ENCODE measurements at places on chromosomes 13 and 19.
A peak's percentile ranks its signal among the peaks of the same experiment; 100 is the strongest.

DNA sequence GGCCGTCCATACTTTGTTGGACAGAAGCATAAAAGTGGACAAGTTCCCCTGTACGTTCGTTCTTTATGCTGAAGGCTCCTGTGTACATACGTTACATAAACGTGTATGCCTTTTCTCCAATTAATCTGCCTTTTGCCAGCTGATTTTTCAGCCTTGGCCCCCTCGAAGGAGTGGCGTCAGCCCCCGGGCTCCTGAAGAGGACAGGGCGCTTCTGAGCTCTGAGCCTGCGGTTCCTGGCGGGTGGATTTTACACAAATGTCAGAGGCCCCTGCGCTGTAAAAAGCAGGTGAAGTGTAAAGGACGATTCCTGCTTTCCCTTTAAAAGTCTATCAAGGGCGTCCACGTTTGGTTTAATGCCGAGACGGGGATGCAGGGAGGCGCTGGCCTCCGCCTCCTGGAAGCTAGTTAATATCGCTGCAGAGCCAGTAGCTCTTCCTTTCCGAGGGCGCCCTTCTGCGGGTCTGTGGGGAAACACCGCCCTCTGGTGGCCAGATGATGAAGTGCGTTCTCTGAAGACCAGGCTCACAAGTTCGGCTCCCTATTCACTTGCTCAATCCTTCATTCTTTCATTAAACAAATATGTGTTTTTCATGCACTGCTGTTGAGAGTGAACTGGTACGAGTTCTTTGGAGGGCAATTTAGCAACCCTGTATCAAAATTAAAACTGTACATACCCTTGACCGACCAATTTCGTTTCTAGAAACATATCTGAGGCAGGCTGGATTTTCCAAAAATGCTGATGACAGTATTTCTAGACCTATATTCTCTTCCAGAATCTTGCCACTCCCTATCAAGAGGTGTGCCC is 62.0 kb downstream of the GPR12 start:
- DNase-seq = peak; percentile 72

DNA sequence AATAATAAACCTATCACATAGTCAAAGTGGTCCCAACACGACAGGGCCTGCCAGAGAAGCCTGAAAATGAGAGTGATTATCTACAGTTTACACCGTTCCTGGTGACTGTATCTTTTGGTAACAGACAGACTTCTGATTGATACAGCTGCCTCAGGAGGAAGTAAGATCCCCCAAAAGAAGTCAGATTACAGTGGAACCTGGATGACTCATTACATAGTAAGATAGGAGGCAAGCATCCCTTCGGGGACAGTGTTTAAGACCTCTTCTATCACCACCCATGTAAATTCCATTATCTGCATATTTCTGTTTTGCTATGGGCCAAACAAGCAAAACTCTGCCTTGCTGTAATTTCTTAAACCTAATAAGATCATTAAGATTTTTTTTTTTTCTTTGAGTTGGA is 44.0 kb upstream of the FLT1 start:
- no peak for DNase-seq

GRCh38 chr13:44022196-44022595 is 142.5 kb downstream of the LACC1 start:
- no peak for DNase-seq

GRCh38 chr13:32902029-32902780 is 114.0 kb upstream of the KL start:
- DNase-seq = no peak

DNA sequence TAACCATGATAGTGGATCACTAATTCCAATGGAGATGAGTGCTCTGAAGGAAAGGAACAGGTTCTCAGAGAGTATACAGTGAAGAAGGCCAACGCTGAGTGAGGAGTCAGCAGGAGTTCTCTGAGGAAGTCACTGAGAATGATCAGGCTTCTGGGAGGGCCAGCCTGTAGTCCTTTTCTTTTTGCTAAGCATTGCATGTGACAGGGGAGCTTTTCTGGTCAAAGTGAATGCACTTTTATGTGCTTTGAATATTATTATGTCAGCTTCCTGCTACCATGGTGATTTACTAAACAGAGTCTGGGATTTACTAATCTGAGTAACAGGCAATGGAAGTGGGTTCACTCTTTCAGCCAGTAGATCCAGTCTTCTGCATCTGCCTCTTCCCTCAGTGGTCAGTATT is 81.1 kb upstream of the SERP2 start:
- DNase-seq = no peak

DNA sequence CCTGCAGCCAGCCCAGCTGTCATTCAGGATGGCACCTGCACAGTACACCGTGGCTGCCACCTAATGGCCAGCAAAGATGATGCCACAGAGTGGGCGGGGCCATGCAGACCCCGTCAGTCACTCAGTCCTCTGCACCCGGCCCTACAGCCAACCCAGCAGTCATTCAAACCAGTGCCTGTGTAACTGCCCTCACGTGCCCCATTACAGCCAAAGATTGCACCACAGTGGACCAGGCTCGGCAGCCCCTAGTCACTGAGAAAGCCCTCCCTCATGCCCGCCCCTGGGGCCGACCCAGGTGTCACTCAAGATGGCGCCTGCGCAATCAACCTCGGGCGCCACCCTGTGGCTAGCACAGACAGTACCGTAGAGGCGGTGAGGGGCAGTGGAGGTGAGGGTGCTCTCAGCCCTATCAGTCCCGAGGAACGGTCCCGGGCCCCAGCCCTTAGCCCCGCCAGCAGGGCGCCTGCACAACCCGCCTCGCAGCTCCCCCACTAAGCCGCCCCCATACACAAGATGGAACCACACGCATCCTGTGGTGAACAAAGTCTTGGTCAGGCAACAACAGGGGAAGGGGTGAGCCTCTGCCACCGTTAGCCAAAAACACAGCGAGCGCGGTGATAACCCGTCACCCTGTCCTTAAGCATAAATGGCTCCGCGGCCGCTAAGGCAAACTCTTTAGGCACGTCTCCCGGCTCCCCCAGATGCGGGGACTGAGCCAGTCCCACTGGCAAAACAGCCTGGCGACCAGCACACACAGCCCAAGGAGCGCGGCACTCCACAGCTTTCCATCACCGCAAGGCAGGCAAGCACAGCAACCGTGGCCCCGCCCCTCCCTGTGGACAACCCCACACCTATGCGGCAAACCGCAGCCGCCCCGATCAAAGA is 2.3 kb downstream of the PEG3 start:
- no peak for DNase-seq

DNA sequence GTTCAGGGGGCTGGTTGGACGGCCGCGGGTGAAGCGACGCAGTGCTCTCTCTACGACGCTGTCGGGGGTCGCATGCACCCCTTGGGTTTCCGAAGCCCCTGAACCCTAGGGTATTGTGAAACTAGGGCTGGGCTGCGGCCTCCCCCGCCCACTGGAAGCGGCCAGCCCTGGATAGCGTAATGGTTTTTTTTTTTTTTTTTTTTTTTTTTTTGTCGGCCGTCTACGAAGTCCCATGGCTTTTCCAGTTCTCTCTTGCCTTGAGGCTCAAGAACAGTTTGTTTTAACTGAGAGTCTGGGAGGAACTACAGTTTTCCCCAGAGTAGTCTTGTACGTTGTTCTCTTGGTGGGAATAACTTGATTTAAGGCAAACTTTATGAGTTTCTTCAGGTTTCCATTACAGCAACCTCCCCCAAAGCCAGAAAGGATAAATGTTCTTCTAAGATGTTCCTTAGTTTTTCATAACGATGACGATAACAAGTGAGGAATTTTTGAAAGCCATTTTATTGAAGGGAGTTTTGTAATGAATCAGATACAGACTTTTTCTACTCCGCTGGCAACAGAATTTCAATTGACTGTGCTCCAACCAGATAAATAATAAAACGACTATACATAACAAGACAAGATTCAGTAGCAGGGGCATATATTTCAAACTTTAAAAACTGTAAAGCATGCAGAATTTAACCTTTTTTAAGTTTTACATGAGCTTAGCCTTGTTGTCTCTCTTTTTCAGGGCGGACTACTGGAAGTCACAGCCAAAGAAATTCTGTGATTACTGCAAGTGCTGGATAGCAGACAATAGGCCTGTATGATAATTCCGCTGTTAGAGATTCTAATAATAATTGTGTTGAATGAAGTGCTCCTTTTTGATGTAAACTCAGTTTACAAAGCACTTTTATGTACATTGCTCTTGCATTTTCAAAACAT is 867 bp downstream of the WBP4 start:
- no peak for DNase-seq

DNA sequence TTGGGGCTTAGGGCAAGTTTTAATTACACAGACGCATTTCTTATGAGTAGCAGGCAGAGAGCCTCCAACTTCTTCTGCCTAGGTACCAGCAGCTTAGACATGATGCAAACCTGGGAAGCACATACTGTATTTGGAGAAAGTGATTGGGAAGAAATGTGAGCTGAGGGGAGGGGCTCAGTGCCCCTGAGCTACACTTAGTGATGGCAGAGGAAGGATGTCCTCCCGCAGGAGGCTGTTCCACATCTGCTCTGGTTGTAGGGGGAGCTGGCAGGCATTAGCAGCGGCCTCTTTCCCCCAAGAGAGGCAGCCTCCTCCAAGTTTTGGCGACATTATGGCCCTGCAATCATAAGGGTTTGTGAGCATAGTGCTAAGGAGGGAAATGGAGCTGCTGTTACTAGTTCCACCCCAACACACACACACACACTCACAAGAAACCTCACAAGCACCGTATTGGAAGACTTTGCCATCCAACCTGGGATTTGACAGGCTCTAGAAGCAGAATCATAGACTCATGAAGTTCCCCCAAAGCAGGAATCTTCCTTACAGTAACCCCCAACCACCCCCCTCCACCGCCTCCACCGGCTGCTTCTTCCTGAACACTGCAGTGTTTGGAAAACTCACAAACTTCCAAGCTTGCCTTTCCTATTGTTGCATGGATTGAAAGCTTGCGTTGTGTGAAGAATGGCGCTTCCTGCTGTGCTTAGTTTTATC is 3.3 kb downstream of the ALOX5AP start:
- DNase-seq = no peak

DNA sequence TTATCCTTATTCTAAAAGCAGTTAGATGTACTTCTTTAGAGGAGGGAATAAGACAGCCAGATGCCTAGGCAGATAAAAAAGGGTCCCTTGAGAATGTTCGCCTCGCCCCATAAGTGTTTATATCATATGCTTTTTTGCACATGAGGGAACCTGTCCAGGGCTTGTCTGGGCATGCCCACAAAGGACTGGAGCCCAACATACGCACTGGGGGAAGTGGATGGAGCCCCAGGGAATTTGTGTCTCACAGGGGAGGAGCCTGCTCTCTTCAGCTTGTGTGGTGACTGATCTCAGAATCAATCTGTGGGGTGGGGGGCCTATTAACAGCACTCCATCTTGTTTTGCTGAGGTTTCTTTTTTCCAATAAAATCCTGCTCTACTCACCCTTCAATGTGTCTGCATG is 22.6 kb downstream of the MED4 start:
- DNase-seq = no peak

DNA sequence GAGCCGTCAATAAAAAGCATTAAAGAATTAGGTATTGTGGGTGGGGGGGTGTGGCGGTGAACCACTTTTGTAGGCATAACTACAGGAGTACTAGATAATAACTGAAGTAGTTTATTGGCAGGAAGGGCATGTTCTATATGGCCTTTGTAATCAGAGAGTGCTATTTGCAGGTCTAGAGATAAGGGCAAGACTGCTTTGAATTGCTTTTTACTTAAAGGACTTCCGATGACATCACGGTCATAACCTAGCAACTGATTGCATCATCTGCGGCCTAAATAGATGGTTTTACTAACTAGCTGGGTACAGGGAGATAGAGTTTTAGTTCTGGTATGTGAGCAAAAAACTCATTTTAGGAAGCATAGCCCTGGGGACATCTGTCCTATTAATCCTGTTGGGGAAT is 24.7 kb downstream of the METTL21C start:
- DNase-seq = no peak

All from T-helper 2 cell (primary cell).